ENCODE measurements at places on chromosomes 6 and 20.

DNA sequence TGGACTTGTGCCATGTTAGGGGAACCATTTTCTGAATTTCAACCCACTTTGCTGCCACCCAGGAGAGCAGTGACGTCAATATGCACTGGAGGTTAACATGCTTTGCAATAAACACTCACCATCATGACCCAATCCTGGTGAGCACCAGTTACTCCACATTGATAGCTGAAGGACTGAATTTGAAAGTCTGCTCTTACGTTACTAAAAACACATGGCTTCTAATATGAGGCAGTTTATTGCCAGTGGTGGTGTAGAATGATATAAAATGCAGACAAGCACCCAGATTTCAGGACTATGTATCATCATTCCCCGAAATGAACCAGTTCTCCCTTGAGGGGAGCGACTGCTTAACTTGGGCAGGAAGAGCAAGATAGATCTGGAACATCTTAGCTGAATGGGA lies 23.8 kb downstream of the RFPL4B start:
- DNase-seq = no peak

GRCh38 chr6:113185299-113185698 lies 671.8 kb upstream of the MARCKS start:
- no peak for DNase-seq

GRCh38 chr6:152463164-152463563 lies 174.0 kb downstream of the SYNE1 start:
- no peak for DNase-seq

DNA sequence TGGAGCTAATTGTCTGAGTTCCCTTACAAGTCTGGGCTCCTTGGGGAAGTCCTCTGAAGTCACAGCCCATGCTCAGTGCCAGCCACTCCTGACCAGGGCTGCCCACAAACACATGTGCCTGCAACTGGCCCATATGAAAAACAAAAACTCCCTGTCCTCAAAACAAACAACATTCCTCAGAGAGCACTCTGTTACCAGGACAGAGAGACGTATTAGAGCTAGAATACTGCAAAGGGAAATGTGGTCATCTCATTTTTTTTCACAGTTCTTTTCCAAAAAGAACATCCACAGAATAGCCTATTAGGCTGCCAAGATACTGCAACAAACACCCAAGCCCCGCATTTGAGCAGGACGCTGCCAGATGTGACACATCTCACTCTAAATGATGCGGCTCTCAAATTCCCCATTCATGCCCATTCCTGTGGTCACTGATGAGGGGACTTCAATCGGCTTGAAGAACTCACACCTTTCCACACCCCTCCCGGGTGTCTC lies 71.1 kb downstream of the SLC22A23 start:
- no peak for DNase-seq

- DNase-seq = no peak
These were observed 1.3 kb downstream of the RNF24 start for GRCh38 chr20:4014031-4014474.

DNA sequence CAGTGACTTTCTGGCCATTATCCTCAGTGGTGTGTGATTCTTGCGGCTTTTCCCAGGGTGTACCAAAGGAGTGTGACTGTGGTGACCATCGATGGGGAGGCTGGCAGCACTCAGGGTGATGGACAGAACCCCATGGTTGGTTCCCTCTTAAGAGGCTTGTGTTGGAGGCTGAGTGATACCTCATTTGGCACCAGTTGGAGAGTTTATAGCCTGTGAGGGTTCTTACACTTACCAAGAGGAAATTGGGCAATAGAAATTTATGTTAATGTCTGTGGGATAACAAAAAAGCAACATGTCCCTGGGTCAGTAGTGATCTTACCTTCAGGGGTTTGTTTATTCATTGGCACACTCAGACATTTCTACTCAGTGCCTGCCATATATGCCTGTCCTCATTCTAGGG lies 37.2 kb downstream of the DAAM2 start:
- DNase-seq = no peak

- no peak for DNase-seq
These were observed 137.7 kb downstream of the RCAN2 start for GRCh38 chr6:46353528-46353927.

DNA sequence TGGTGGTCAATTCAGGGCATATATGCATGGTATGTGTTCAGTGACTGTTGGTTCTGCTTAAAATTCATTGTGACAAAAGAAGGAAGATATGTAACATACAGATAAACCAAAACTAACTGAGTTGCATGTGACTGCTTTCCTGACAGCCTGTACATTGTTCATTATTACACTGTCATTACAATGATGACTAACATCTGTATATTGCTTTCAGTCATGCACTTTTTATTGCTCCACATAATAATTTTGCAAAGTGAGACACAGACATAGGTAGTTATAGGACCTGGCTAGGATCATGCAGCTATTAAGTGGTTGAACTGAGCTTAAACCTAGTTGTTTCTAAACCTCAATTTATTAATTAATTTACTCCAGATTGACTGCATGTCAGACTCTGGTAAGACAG lies 703.2 kb downstream of the HDGFL1 start:
- DNase-seq = no peak

GRCh38 chr6:144607998-144608735 lies 323.0 kb downstream of the UTRN start:
- no peak for DNase-seq

GRCh38 chr6:139583420-139583819 lies 209.0 kb upstream of the CITED2 start:
- DNase-seq = no peak

DNA sequence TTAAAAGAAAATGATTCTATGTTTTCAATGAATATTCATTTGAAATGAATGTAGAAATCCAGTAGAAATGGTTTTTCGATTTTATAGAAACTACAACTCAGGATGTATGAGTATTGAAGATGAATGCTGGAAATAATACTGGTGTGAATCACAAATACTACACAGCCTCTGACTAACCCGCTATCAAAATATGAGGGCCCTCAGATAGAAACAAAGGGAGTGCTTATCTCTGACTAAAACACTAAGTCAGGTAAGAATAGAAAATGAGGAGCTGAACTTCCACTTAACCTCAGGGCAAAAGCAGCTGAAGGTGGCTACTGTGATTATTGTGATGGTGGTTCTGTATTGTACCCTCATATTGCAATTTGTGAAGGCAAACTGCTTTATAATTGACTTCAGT lies 220.9 kb upstream of the RNF217 start:
- no peak for DNase-seq

DNA sequence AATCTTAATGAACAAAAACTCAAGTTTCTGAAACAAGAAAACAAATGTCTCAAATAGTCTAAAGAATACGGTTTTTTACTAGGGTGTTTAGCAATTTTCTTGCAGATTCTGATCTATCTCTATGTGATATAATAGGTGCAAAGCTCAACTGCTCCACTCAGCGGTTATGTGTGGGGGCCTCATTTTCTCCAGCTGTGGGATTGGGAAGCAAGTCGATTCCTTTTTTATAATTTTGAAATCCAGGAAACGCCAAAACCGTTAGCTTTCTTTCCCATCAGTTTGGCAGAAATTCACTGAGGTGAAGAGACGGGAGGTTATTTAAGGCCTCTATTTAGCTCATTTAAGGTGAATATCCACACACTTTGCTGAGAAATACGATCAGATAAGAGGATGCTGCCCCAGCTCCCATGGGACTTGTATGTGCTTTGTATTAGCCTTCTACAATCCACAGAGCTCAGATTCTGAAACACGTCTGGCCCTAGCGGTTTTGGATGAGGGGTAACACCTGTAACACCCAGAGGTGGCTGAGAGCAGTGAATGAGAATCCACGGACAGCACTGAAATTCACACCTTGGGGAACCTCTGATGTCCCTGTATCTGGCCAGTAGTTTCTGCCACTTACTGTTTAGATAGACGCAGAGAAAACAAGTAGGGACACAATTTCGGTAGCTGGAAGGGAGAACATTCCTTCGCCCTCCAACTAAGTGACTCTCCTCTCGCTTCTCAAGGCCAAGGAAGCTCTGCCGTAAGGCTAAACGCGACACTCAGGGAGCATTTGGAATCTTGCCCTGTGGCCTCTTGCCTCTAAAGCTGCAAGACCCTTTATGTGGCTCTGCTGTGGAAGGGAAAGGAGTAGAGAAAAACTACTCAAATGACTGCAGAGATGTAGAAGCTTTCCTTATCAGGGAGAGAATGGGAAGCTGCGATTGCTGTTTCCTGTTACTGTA lies 6.5 kb upstream of the BCAS4 start:
- DNase-seq = no peak

GRCh38 chr20:62955519-62956386 lies 3.2 kb downstream of the SLC17A9 start:
- DNase-seq = no peak

DNA sequence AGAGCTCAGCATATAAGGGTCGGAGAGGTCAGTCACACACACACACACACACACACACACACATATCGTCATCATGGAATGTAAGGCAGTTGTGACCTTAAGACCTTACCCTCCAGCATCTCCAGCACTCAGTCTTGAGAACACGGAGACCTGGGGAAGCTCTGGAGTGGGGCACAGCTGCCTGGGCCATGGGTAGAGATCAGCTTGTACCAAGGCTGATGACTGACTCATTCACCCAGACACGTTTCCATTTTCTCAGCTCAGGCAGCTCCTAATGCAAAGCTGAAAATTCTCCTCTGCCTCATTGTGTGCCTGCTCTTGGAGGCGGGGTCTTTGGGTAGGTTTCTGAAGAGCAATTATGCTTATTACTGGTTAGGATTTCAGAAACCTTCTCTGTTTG lies 38.3 kb upstream of the PDYN start:
- DNase-seq = no peak

GRCh38 chr6:27176523-27177484 lies 70.7 kb upstream of the PRSS16 start:
- DNase-seq = peak; percentile 56

DNA sequence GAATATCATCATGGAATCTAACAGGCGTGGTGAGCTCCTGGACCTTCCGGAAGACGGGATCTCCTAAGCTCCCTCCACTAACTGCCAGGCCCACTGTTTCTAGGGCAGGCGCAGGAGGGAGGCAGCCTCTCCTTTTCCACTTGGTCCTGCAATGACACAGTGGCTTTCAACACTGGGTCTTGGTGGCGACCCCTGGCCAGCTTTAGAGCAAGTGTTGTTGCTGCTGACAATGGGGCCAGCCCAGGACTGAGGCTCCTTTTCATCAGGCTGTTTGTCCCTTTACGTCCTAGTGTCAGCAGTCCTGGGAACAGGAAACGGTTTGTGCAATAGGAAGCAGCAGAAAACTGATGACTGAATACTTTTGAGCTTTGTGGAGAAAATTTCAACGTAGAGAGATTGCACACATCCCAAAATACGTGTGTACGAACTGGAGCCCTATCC lies 9.7 kb upstream of the QKI start:
- DNase-seq = no peak

DNA sequence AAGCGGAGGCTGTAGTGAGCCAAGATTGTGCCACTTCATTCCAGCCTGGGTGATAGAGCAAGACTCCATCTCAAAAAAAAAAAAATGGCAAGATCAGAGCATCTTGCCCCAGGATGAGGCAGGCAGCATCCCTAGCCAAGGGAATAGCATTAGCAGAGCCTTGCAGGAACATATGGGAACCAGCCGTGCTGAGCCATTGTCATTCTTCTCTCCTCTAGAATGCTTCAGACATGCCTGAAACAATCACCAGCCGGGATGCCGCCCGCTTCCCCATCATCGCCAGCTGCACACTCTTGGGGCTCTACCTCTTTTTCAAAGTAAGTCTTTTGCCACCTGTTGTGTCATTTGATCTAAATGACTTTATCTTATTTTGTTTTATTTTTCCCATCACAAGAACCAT lies 13.0 kb downstream of the HM13 start:
- DNase-seq = no peak

- no peak for DNase-seq
These were observed 49.3 kb downstream of the GFOD1 start for GRCh38 chr6:13438126-13438525.

GRCh38 chr6:168581706-168582105 lies 140.7 kb downstream of the SMOC2 start:
- no peak for DNase-seq

GRCh38 chr6:41326092-41326491 lies 9.3 kb upstream of the NCR2 start:
- DNase-seq = no peak

DNA sequence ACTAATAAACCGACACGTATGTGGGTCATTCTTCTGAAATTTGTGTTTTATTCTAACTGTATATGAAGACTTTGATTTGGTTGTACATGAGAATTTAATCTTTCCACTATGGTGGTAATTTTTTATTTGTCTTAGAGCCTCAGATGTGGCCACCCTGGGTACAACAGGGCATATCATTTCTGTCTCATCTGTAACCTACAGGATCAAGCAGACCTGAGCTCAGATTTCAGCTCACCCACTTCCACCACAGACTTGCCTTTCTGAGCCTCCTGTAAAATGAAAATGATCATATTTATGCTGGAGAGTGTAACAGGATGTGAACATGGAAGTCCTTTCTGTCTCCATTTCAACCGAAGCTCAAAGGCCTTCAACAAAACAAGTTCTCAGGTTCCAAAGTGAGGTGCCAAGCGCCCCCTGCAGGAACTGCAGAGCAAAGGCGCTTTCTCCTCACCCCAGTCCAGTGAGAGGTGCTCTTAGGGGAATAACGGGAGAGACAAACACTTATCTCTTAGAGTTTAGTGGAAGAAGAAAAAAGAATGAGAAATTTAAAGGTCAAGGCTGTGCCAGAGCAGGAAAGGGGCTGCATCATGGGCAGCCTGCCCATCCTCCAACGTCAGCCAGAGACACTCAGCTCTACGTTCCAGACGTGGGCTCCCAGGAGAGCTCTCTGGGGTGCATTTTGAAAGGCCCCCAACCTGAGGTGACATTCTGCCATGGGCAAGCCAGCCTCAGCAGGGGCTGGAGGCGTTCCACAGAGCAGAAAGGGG lies 23.0 kb upstream of the CD24 start:
- peak; percentile 60 for DNase-seq

DNA sequence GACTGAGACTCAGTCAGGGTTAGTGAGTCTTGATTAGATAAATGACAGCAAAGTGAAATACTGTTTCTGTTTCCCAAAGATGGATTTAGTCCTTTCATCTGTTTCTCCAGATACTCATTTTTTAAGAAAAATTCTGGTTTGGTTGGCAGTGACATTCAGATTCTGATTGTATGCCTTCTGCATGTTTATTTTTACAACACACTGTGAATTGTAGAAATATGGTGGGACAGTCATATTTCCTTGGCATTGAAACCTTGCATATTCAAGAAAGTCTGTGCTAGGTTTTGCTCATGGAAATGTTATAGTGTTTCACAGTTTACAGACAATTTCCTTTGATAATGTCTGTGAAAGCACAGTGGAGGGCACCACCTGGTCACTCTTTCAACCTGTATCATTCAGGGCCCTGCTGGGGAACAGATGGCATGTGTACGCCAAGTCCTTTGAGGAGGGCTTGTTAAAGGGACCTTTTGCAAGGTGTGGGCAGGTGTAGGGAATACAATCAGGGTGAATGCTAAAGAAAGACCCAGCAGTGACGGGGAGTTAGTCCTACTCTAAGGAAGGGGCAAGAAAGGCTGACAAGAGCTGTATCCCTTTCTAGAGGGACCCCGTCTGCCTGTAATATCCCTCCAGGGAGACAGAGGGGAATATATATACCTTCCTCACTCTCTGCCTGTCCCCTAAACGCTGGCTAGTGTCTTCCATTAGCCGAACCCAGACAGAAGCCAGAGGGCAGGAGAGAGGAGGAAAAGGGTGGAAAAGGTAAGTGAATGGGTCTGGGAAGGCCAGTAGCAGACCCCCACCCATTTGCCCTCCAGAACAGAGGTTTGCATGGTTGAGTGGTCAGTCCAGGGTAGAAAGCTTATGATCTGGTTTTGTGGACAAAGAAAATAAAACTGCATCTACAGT lies 10.2 kb downstream of the PLCB4 start:
- DNase-seq = no peak

Measured in stimulated activated CD4-positive, alpha-beta T cell treated with anti-CD3 and anti-CD28 coated beads, Interleukin-2, amount 100 ng/mL, for 48 hours (primary cell).